ENCODE measurements at places on chromosomes 4 and X.

DNA sequence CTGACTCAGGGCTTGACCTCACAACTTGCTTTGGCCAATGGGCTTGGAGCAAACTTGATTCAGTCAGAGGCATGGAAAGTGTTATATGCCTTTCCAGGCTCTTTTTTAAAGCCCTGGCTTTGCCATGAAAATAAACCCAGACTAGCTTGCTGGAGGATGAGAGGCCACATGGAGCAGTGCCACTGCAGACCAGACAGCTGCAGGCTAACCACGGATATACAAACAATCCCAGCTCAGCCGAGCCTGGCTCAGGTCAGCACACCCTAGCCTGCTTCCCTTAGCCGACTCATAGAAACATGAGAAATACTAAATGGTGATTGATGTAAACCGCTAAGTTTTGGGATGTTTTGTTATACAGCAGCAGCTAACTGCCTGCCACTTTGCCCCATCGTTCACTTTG lies 345.1 kb downstream of the ARHGAP10 start:
- DNase-seq: no peak

DNA sequence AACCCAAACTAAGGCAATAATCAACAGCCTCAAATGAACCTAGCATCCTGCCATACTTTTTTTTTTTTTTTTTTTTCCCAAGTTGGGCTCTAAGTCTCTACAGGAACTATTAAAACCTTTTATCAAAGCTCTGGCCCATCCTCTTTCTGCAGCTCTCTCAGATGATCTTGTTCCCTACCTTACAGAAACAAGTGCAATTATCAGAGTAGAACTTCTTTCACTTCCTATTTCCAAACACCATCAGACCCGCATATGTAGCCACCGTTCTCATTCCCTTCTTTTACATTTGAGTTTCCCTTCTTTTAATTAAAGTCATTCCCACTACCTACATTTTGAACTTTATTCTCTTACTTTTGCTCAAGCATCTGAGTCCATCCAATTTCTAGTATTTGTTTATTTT lies 690.6 kb downstream of the DMD start:
- DNase-seq: no peak

- no peak for DNase-seq
These were observed 143.9 kb downstream of the BCOR start for GRCh38 chrX:39953879-39954278.

GRCh38 chr4:25252230-25253070 lies 18.6 kb downstream of the PI4K2B start:
- no peak for DNase-seq

- DNase-seq: peak; percentile 46
These were observed 2.0 kb upstream of the STAG2 start for GRCh38 chrX:123959281-123960063.

DNA sequence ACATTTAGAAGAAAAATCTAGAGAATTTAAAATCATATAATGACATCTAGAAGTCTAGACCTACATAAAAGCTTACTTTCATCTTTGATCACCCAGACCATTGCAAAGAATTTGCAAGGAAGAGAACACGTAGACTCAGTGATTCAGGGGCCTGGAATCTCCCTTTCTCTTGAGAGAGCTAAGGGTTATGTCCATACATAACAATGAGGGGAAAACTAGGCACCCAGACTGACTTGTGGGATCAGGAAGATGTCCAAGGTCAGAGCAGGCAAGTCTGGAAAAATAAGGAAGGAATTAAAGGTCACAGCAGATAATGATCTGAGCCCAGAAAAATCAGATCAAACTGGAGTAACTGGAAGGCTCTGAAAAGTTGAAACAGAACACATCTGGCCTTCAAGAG lies 198.4 kb upstream of the SFRP2 start:
- no peak for DNase-seq

- no peak for DNase-seq
These were observed 132.6 kb downstream of the PACRGL start for GRCh38 chr4:20832826-20833225.

GRCh38 chr4:79632114-79632513 lies 224.1 kb upstream of the GK2 start:
- no peak for DNase-seq

Measured in amygdala (tissue), 56 donors.